ENCODE measurements at places on chromosomes 3 and 15.

GRCh38 chr15:67307889-67308597, 53.5 kb downstream of the IQCH start:
- no peak for DNase-seq

DNA sequence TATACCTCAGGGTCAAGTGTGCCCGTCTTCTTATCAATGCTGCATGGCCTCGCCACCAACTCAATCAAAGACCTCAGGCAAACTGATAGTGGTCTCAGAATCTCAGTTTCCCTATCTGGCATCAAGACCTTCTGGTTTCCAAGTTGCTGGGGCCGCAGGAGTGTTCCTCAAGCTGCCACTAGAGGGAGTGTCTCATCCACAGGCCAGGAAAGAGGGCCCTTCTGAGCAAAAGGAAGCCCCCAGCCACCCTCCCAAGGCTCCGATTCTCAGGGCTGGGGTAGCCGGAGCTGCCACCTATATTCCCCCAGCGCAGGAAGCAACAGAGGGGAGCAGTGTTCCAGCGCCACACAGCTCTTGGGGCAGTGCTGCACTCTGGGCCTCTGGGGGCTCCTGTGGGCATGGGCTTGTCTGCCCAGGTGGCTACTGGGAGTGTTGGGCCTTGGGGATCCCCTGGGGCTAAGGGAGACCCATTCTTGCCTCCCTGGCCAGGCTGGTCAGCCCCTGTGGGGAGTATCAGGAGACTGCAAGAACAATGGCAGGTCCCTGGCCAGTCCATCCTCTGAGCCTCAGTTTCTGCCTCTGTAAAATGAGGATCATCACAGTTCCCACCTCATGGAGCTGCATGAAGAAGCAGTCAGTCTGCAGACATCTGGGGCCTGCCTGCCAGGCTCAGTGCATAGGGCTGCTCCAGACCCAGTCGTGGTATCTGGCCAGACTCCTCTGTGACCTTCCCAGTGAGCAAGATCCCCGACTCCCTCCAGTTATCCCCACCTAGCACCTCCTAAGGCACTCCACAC, 23.4 kb upstream of the SEC13 start:
- DNase-seq = peak; percentile 21

- peak; percentile 47 for DNase-seq
Measured at GRCh38 chr3:124802702-124803101, 72.5 kb downstream of the UMPS start.

GRCh38 chr15:43531018-43531670, 13.7 kb downstream of the MAP1A start:
- DNase-seq = no peak

GRCh38 chr15:66982250-66982649, 83.2 kb upstream of the SMAD3 start:
- no peak for DNase-seq

DNA sequence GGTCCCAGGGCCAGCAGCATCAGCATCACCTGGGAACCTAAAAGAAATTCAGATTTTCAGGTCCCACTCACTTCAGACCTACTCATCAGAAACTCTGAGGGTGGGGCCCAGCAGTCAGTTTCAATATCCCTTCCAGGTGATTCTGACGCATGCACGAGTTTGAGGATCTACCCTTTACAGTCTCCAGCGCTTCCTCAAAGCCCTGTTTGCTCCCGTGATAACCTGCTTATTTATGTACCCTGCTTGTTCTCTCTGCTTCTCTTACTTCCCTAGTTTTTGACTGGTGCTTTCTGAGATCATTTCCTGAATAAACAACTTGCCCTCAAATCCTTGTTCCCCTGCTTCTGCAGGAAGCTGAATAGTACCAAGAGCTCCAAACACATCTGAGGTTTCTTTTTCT, 245.3 kb downstream of the ZNF621 start:
- DNase-seq = no peak

GRCh38 chr3:35215525-35216500, 423.5 kb upstream of the ARPP21 start:
- no peak for DNase-seq

DNA sequence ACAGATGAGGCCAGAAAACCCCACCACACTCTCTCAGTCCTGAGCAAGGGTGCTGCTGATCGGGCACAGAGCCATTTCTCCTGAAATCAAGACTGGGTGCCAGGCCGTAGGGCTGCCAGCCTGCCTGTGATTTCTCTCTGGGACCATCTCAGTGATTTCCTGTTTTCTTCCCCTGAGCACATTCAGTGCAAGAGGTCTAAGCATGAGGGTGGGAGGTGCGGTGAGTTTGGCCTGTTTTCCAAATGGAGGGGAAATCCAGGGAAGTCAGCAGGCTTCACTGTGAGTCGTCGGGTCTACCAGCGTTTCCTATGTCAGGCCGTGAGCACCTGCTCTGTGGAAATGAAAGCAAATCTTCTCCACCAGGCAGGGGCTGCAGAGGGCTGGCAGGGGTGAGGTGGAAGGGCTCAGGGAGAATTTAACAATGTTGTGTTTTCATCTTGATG, 82.3 kb downstream of the ST6GAL1 start:
- DNase-seq = no peak

- DNase-seq = no peak
Measured at GRCh38 chr3:144375088-144375487, 403.5 kb downstream of the DIPK2A start.

- DNase-seq = no peak
Measured at GRCh38 chr3:184349563-184350470, 11.6 kb downstream of the CLCN2 start.

- no peak for DNase-seq
Measured at GRCh38 chr15:93848490-93848889, 382.9 kb upstream of the MCTP2 start.

DNA sequence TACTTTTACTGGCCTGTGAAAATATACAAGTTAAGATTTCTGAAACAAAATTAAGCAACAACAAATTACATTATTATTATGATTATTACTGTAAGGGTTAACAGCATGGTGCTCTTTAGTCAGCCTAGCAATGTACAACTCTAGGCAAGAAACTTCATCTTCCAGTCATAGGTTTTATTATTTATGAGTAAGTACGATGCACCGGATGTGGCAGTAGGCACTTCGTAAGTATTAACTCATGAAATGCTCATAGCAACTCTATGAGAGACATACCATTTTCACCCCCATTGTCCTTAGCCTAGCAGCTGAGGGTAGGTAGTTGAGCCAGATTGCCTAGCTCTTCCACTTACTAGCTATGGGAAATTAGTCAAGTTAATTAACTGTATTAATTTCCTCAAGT, 68.0 kb upstream of the PTPRG start:
- DNase-seq = no peak

GRCh38 chr3:159914426-159914825, 74.2 kb upstream of the IL12A start:
- no peak for DNase-seq

DNA sequence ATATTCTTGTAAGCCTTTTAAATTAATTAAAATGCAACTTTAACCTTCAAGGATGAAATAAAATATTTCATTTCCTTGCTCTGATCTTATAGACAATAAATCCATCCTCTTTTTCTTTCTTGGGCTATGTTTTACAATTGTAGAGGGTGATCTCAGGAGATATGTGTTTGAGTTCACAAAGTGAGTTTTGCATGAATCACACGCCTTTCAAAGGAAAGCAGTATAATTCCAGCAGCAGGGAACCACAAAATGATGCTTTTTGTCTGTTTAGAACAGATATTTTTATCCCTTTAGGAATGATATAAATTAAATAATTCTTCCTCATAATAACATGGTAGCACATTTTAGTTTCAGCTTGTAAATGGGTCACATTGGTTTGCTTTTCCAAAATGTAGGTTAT, 191.2 kb downstream of the SEMA6D start:
- no peak for DNase-seq

GRCh38 chr3:133448478-133449122, 48.7 kb downstream of the BFSP2 start:
- DNase-seq = no peak

GRCh38 chr3:155026999-155027591, 53.0 kb upstream of the MME start:
- no peak for DNase-seq

DNA sequence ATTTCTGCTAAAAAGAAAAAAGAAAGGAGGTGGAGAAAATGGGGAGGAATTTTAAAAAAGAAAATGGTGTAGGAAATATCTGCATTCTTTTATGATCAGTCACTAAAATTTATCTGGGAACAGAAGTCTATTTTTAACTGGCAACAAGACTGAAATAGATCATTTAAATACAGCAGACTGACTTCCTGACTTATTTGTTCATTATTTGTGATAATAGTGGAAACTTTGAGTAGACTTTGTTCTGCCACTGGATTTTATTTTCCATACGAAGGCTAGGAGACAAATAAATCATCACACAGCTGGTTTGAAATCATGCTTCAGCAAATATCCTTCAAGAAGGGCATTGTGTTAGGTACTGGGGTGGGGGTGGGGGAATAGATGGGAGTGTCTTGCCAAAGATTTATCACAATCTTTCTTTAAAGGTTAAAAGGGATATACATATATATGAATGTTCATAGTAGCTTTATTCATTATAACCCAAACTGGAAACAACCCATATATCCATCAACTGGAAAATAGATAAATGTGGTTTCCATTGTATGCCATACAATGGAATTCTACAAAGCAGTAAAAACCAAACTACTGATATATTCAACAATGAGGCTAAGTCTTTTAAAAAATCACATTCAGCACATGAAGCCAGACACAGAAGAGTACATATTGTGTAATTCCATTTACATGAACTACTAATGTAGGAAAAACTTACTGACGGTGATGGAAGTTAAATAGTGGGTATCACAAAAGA, 4.7 kb upstream of the CLASP2 start:
- no peak for DNase-seq

DNA sequence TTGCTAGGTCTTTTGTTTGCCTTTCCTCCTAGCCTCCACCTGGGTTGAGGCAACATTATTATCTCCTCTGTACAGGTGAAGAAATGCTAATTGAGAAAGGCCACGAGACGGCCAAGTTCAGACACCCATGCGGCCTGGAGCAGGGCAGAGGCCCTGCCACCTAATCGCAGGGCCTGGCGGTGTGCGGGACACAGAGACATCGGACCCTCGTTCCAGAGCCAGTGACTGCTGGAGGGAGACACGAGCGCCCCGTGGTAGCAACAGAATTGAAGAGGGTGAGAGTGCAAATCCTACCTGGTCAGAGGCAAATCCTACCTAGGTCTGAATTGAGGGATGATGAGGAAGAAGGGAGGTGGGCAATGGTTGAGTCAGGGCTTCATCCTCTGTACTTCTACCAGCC, 113.8 kb upstream of the MEF2A start:
- no peak for DNase-seq

DNA sequence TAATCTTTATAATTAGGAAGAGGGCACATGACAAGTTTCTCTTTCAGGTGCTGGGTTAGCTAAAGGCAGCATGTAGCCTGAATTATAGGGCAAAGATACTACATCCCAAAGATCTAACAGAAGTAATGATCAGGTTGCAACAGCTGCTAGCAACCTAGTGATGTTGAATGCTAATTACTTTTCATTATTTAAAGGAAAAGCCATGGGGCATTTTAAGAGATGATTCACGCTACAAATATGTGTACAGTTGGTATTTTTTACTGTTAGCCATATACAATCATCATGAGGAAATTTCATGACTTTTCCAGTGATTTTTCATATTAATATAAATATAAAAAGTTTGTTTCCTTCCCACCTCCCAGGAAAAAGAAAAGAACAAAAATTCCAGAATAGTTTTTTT, 43.0 kb downstream of the NEK10 start:
- DNase-seq = no peak

- DNase-seq = no peak
Measured at GRCh38 chr15:78050826-78051225, 26.7 kb downstream of the TBC1D2B start.

DNA sequence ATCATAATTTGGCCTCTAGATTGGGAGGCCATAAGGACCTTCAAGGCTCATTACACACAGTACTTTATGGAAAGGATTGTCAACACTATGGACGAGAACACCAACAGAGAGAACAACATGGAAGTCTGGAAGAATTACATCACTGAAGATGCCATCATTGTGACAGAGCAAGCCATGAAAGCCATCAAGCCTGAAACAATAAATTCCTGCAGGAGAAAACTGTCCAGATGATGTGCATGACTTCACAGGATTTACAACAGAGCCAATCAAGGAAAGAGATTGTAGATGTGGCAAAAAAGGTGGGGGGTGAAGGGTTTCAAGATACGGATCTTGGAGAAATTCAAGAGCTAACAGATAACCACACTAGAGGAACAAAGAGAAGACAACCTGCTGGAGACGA, 15.9 kb downstream of the IL17RB start:
- no peak for DNase-seq

GRCh38 chr15:92796161-92796611, 103.9 kb upstream of the CHD2 start:
- DNase-seq = no peak

DNA sequence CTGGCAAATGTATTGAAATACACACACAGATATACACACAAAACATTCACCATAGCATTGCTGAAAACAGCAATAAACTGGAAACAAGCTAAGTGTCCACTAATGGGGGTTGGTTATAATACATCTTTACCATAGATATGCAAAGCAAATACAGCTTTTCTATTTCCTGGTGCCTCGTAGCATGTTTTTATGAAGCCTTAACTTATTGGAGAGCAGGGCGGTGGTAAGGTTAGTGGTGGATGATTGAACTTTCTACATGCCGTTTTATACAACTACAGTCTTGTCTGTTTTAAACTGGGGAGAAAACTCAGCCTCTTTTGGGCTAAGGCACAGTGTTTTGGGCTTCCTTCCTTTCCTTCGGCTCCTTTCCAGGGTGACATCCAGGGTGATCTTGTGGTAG, 104.5 kb downstream of the NR2F2 start:
- DNase-seq = no peak

DNA sequence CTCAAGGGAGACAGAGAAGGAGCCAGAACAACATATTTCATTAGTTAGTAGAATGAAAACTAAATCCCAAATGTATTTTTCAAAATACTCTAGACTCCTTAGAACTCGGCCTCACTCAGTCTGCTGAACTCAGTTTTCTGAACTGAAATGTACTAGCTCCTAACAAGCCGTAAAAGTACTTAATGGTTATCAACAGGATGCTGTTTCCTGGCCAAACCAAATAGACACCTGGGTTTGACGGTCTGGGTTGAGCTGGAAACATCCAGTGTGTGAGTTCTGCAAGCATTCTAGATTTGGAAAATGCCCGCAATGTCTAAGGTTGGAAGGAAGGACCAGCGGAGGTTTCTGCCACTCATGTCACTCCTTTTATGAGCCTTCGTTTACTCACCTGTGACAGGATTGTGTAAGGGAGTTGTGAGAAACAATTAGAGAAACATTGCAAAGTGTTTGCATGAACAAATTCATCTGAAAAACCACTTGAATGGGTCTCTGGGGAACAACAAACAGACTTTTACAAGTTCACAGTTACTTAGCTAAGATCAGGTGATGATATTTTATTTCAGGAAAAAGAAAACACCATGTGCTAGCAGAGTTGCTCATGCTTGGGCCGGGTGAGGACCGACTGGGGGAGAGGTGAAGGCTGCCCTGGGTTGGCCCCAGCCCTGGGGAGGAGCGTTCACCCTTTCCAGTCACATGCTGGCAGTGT, 151.0 kb downstream of the ALDH1A2 start:
- DNase-seq = no peak

GRCh38 chr15:31502541-31503229, 176.1 kb downstream of the KLF13 start:
- no peak for DNase-seq

GRCh38 chr15:90684281-90684680, 32.9 kb upstream of the BLM start:
- DNase-seq = no peak

Data from head of caudate nucleus (tissue), 42 donors.